CD4-positive, alpha-beta T cell treated with Interleukin-2 at 100 ng/mL for 4 hours (primary cell): ENCODE measurements at places on chromosomes 7 and 10.

DNA sequence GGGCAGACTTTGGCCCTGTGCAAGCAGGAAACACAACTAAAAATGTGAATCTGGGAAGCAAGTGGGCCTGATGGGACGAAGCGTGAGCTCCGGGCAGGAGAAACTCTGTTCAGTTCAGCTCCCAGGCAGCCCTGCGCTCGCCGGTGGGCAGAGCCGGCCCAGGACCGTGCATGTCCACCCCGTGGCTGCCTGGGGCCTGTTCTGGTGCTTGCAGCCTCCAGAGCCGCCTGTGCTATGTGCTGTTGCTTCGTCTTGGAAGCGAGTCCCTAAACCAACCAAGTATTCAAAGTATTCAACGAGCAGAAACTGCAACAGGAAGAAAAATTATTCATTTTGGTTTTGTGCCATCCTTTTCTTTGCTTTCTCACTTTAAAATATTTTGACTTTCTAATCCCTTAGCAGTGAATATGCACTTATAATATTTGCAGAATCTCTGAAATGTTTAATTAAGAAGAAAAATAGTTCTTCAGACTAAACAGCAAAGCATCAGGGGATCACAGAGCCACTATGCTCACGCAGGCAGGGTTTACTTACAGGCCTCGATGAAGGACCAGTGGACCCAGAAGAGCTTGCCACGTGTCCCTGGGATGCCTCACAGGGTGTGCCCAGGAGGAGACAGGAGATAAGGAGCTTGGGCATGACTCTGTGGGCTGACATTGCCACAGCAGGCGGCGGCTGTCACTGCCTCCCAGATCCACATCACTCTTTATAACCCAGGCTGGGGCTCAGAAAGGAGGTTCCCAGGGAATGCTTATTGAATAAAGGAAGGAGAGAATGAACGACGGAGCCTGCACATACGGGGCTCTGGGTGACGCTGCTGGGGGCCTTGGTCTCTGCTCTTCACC, 45.6 kb downstream of the VIPR2 start:
- DNase-seq, result no peak

DNA sequence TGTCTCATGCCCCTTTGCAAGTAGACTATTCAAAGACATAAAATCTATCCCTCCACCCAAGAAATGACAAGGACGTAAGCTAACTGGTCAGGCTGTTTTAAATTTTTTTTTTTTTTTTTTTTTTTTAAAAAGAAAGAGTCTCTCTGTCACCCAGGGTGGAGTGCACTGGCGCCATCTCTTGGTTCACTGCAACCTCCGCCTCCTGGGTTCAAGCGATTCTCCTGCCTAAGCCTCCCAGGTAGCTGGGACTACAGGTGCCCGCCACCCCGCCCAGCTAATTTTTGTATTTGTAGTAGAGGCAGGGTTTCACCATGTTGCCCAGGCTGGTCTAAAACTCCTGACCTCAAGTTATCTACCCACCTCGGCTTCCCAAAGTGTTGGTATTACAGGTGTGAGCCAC, 11.2 kb downstream of the TRA2A start:
- no peak for DNase-seq

DNA sequence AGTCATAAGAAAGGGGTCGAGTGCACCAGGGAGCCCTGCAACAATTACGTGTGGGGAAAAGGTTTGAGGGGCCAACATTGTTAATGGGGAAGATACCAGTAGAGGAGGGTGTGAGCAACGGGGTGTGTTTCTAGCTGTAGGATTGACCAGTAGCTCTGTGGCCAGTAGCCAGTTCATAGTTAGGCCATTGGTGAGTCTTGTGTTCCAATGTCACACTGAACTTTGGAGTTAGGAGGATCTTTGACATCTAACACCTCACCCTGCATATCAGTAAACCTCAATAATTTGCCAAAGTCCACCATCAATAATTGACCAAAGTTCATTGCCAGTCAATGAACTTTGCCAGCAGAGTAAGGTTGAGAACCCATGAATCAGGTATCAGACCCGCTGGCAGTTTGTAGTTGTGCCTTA, 168.8 kb downstream of the CPED1 start:
- DNase-seq, result no peak

GRCh38 chr7:44484482-44485313, 5.8 kb downstream of the NUDCD3 start:
- DNase-seq, result no peak

DNA sequence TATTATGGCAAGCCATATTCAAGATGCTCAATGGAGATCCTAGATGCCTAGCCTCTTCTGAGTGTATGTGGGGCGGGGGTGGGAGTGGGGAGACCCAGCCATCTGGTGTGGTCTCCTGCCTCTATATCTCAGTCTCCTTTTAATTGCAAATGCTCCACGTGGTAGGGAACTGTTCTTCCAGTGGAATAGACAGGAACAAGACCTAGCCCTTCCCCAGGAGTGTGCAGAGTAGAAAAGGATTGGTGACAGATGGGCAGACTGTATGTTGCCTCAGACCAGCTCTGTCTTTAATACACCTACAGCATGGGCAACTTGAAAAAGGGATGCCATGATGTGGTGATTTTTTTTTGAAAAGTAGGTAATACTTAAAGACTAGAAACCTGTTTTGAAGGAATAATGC, 12.6 kb downstream of the CYP3A5 start:
- DNase-seq, result no peak

DNA sequence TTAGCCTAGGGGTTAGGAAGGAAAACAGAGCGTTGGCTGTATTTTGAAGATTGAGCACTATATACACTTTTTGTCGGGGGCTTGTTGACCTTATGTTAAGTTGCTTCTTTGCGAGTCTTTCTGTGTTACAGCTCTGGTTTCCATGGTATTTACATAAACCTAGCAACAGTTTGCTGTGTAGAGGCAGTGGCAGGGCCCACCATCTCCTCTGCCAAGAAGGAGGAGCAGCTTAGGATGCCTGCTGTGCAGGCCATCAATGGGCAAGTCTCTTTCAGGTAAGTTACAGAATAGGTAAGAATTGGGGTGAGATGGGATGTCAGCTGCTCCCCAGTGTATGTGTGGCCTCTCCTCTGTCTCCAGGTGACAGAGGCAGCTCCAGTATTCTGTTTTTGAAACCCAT, 485.5 kb downstream of the LRMDA start:
- DNase-seq, result no peak

- no peak for DNase-seq
Observed at GRCh38 chr10:96747734-96748550, 27.6 kb upstream of the PIK3AP1 start.

DNA sequence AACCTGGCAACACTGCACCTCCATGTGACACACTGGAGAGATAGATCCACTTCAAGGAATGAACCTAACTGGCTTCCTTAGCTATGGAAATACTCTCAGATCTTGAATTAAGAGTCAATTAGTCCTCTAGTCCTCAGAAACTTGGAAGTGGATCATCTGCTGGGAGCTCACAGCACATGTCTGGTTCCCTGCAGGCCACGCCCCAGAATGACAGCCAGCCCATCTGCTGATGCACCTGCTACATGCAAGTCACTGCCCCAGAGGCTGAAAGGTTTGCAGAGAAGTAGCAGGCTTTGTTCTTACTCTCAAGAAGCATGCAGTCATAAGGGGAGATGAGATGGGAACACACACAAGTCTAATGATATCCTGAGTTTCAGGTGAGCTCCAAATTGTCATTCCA, 275.9 kb downstream of the SKAP2 start:
- no peak for DNase-seq

- no peak for DNase-seq
Observed at GRCh38 chr10:24414597-24414996, 205.7 kb downstream of the KIAA1217 start.

- peak; percentile 32 for DNase-seq
Observed at GRCh38 chr7:40133561-40134427, 628 bp downstream of the MPLKIP start.

DNA sequence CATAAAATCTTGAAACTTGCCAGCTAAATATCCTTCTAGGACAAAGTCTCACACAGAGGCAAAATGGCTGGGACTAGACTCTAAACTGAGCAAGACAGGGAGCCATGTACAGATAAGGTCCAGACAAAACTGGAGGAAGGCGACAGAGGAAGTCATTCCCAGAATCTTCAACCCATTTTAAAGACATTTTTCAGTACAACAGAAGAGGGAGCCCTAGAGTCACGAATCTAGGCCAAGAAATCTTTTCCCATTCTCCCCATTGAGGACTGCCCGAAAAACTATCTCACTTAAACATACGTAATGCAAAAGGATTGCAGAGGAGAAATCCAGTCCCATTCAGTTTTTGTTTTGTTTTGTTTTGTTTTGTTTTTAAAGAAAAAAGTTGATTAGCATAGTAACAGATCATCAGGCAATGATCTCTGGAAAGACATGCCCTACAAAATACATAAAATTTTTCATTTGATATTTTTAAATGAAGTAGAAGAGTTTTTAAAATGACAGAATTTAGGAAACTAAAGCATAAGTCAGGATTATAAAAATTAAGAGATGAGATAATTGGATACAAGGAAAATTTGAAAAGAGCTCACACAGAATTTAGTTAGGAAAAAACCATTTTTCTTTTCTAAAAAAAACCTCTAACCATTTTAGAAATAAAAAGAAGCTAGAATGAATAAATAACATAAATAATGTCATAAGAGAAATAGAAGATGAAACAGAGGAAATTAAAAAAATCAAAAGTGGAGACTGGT, 16.9 kb upstream of the PRF1 start:
- DNase-seq, result no peak

- DNase-seq, result no peak
Observed at GRCh38 chr7:89773611-89774010, 380.7 kb upstream of the STEAP1 start.

DNA sequence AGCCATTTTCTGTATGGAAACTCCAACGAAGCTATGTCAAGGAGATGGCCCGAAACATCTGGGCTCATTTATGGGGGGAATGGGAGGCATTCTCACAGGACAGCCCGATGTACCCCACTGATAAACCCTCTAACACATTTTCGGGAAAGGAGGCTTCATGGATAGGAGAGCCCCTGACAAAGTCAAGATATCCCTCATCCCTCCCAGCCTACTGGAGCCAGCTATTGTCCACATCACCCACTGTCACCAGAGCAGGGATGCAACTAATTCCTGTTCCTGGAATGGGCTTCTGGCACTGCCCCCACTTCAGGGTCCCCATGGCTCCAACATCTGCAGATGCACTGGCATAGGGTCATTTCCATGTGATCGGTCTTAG, 98.2 kb upstream of the BMPER start:
- DNase-seq, result no peak

GRCh38 chr10:122281018-122281626, 10.0 kb downstream of the BTBD16 start:
- DNase-seq, result no peak

DNA sequence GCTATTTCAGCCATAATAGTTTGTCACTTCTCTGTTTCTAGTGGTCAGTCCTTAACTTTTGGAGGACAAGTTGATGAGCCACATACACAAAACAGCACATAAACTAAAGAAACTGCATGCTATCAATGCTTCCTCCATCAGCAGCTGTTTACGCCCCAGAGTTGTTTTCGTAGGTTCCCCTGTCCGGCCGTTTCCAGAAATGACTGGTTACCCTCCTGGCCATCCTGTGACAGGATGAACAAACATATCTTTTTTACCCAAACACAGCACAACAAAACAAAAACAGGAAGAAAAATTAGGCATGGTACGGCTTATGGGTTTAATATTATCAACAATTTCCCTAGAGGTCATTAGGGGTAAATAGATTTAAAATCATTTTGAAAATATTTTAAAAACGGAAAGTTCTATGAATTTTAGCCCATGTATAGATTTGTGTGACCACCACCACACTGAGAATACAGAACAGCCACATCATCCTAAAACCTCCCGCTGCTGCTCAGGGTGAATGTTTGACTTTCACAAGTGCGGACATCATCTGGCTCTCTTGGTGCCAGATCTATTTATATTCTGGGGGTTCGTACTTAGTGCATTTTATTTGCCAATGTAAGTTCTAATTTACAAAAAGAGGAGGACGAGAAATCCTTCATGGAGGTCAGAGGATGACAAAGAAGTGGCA, 74.8 kb downstream of the HIPK2 start:
- DNase-seq, result no peak

DNA sequence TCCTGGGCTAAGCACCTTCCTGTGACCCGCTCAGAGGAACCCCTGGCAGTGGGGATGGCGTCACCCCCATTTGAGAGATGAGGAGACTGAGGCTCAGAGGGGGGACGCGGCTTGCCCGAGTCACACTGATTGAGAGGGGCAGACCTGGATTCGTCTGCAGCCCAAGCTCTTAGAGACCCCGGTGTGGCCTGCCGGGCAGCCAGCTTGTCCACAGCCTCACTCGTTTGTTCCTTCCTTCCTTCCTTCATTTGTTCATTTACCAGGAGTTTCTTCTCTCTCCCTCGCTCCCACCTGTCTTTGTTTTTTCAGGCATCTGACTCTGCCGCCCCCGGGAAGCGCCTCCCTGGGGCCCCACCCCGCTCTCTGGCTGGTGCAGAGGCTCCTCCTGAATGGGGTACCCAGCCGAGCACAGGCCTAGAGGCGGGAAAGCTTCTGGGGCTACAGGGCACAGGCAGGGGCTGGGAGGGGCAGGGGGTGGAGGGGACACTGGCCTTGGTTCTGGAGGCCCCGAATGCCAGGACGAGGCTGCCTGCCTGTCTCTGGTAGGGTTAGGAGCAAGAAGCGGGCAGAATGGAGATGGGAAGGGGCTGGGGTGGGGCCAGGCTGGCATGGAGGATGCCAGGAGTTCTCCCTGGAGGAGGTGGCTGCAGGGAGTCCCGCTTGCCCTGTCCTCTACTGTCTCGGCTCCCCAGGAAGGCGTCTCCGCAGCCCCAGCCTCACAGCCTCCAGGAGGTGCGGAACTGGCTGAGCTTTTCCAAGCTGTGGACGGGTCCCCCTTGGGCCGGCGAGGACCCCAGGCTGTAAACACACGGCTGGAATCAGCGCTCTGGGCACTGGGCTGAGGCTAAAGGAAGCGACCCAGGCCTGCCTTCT, 91.6 kb downstream of the UNCX start:
- DNase-seq, result no peak
